ENCODE measurements at places on chromosomes 3 and 15. TPM values are rescaled to one million over a fixed set of nuclear protein-coding genes. Genes with fewer than 3 reads are reported as not detected.

DNA sequence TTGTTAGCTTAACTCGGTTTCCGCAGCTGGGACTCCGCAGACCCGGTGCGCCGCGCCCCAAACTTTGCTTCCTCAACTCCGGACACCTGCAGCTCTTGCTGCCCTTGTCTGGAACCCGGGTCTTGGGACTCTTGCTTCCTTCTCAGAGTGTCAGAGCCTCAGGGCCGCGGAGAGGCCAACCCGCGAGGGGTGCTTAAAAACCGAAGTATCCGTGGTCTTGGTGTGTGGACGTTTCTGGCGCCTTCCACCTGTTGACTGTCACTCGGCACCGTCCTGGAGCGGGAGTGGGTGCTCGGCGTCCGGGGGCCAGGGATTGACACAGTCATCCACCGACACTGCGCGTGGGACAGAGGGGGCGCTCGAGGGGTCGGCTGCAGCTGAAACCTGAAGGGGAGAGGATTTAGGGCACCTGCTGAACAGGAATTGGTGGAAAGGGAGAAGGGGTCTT is 386 bp downstream of the SQOR start:
- no peak for DNase-seq
- H3K27me3 ChIP-seq = no peaks in the 10 kb centered on the region
- peaks cover 48% of the 10 kb centered on the region for H3K4me1 ChIP-seq
- H3K36me3 ChIP-seq = no peaks in the 10 kb centered on the region

GRCh38 chr15:76994971-76995945 is at the start of gene PSTPIP1:
TSS of gene PSTPIP1 (plus strand) at chr15:76995126. CDS start at chr15:76995574, 448 bp downstream.
- H3K27ac ChIP-seq = no peak within 1 kb of the TSS
- no peaks in the 10 kb centered on the region for H3K4me1 ChIP-seq
- no peaks in the 10 kb centered on the region for H3K36me3 ChIP-seq
- no peak within 1 kb of the TSS for H3K4me3 ChIP-seq

- H3K4me3 ChIP-seq = no peak overlapping the region
- H3K36me3 ChIP-seq = no peaks in the 10 kb centered on the region
- no peak overlapping the region for H3K27ac ChIP-seq
- peaks cover 9% of the 10 kb centered on the region for H3K27me3 ChIP-seq
These were observed 132.1 kb upstream of the SATB1 start for GRCh38 chr3:18557216-18557615.

GRCh38 chr3:23302271-23302670 is 99.1 kb downstream of the UBE2E2 start:
- peak overlapping the region; percentile 78 for H3K27ac ChIP-seq
- H3K27me3 ChIP-seq = no peaks in the 10 kb centered on the region
- H3K4me1 ChIP-seq = peaks cover 40% of the 10 kb centered on the region

DNA sequence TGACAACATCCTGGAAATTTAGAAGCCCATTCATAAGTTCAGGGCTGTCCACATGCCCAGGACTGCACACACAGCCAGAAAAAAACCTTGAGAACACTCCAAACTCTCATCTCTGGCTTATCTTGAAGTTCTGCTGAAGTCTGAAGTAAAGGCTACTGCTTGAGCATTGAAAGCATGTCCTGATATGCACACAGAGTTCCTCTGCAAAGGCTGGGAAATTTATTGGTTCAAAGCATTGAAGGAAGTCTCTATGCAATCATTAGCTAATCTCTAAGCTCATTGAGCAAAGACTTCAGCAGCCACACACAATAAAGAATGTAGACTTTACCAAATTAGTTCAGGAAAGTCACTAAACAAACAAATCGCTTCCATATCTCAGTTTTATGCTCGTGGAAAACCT is 162.0 kb upstream of the STT3B start:
- no peak for DNase-seq
- no peaks in the 10 kb centered on the region for H3K36me3 ChIP-seq
- H3K4me3 ChIP-seq = no peak overlapping the region
- no peak overlapping the region for H3K27ac ChIP-seq
- H3K4me1 ChIP-seq = peaks cover 16% of the 10 kb centered on the region

The GNAT1 gene
- not detected for total RNA-seq

The C3orf85 gene
- not detected for total RNA-seq

DNA sequence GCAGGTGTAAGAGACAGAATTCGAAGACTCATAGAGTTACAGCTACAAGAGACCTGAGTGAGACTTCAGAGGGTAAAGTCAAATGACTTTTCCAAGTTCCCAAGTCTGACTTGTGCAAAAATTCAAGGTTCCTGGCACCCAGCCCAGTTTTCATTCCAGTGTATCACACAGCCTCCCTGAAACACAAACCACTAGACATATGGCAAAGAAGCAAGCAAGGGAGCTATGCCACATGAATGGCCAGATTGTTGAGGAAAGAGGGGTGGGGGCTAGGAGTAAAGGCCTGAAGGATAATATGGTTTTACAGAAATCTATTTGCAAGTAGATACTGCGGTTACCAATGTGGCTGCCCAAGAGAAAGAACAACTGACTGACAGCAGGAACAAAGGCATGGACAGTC is 301.2 kb downstream of the MECOM start:
- no peaks in the 10 kb centered on the region for H3K27me3 ChIP-seq
- no peak overlapping the region for H3K4me3 ChIP-seq
- no peak overlapping the region for H3K27ac ChIP-seq
- no peaks in the 10 kb centered on the region for H3K4me1 ChIP-seq
- DNase-seq = no peak
- H3K36me3 ChIP-seq = no peaks in the 10 kb centered on the region

DNA sequence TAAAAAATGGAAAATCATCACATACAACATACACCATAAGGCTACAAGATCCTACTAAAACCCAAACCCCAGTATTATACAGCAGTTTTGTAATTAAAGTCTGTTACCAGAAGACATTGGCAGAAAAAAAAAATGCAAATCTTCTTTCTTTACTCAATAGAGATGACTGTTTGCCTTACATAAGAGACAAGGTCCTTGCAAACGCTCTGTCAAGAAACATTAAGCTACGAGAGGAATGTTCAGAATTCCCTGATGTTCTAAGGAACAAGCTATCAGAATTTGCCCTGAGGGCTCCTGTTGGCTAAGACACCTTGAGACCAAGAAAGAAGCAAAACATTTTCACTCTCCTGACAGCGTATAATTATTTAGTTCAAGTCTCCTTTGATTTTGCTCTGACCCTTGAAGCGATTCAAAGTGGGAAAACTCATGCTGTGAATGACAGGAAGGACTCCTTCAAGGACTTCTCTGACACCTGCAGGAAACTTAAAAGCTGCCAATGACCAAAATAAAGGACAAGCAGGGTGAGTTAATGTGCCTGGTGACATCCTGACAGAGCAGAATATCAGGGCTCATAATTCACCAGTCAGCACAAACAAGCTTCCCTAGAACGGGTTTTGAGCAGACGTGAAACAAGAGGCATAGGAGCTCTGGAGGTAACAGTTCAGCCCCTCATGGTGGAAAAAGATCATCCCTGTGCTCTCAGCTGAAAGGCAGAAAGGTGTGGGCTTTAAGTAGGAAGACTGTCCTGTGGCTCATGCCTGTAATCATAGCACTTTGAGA is 2.5 kb downstream of the SCAMP2 start:
- no peak for DNase-seq
- peak overlapping the region; percentile 63 for H3K4me3 ChIP-seq
- H3K27me3 ChIP-seq = no peaks in the 10 kb centered on the region
- peak overlapping the region; percentile 87 for H3K27ac ChIP-seq
- peaks cover 8% of the 10 kb centered on the region for H3K36me3 ChIP-seq
- H3K4me1 ChIP-seq = peaks cover 57% of the 10 kb centered on the region

DNA sequence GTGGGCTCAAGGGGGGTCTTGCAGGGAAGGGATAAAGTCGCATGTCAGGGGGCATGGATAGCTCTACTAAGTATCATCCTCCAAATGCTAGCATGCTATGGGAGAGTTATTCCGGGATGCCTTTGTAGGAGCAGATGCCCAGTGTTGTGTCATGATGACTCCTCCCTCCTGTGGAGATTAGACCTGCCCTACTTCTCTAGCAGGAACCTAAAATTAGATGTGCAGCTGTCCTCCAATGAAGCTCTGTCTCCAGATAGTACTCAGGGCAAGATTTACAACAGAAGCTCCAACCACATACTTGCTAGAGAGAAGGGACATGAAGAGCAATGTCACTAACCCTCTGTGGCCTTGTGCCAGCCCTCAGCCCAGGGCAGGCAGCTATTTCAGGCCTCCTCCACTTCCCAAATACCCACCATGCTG is 82.5 kb downstream of the AGBL1 start:
- no peak overlapping the region for H3K27ac ChIP-seq
- no peaks in the 10 kb centered on the region for H3K36me3 ChIP-seq

Data from osteocyte (in vitro differentiated cells).